ENCODE measurements at places on chromosomes 2 and 18. TPM values are rescaled to one million over a fixed set of nuclear protein-coding genes. Genes with fewer than 3 reads are reported as not detected.

The KIF1A gene
- total RNA-seq, result not detected

The OTOF gene
- total RNA-seq, result not detected

GRCh38 chr2:73870084-73870483 is 22.7 kb upstream of the ACTG2 start:
- peaks cover 24% of the 10 kb centered on the region for H3K36me3 ChIP-seq
- H3K4me1 ChIP-seq, result peaks cover 11% of the 10 kb centered on the region
- peaks cover 2% of the 10 kb centered on the region for H3K27me3 ChIP-seq
- peak; percentile 34 for DNase-seq

GRCh38 chr2:180952082-180952481 is 28.3 kb upstream of the UBE2E3 start:
- H3K4me3 ChIP-seq, result no peak overlapping the region
- no peaks in the 10 kb centered on the region for H3K27me3 ChIP-seq
- no peak overlapping the region for H3K27ac ChIP-seq
- no peak for DNase-seq
- H3K4me1 ChIP-seq, result no peaks in the 10 kb centered on the region
- no peaks in the 10 kb centered on the region for H3K36me3 ChIP-seq

The ALPI gene
- total RNA-seq, result not detected

The CREB1 gene
- total RNA-seq, result 39.9 TPM

- no peak overlapping the region for H3K27ac ChIP-seq
- H3K27me3 ChIP-seq, result no peaks in the 10 kb centered on the region
- no peak overlapping the region for H3K4me3 ChIP-seq
- peaks cover 62% of the 10 kb centered on the region for H3K4me1 ChIP-seq
- no peak for DNase-seq
Observed at GRCh38 chr2:157784169-157784822, 91.8 kb downstream of the ACVR1 start.

DNA sequence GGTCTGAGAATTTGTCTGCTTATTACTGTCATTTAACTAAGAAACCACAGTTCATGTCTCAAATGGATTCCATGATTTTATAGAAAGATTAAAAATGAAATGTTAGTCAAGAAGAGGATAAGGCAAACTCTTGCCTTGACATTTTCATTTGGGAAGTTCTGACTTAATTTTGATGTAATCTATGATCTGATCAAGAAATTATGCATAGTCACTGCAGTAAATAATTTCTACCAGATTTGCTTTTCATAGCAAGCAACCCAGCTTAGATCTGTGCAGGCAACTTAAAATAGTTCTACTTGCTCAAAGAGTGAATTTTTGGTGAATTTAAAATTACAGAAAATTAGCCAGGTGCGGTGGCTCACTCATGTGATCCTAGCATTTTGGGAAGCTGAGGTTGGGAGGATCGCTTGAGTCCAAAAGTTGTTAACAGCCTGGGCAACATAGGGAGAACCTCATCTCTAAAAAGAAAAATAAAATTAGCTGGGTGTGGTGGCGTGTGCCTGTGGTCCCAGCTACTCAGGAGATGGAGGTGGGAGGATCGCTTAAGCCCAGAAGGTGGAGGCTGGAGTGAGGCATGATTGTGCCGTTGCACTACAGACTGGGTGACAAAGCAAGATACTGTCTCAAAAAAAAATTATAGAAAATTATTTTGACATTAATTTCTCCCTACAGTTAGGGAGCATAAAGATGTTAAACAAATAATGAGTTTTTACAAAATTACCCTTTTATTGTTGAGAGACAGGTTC is 158.7 kb upstream of the MYO3B start:
- DNase-seq, result no peak
- H3K27ac ChIP-seq, result no peak overlapping the region
- H3K27me3 ChIP-seq, result peaks cover 1% of the 10 kb centered on the region
- H3K4me3 ChIP-seq, result no peak overlapping the region
- H3K4me1 ChIP-seq, result peaks cover 14% of the 10 kb centered on the region

GRCh38 chr2:98377544-98377943 is 31.3 kb downstream of the CNGA3 start:
- peaks cover 36% of the 10 kb centered on the region for H3K4me1 ChIP-seq
- peaks cover 53% of the 10 kb centered on the region for H3K27me3 ChIP-seq
- no peak overlapping the region for H3K27ac ChIP-seq

The CAPN14 gene
- total RNA-seq, result 0.13 TPM

GRCh38 chr2:62561586-62561985 is 55.6 kb upstream of the TMEM17 start:
- H3K4me1 ChIP-seq, result no peaks in the 10 kb centered on the region
- H3K27me3 ChIP-seq, result no peaks in the 10 kb centered on the region
- H3K4me3 ChIP-seq, result no peak overlapping the region
- no peaks in the 10 kb centered on the region for H3K36me3 ChIP-seq
- DNase-seq, result no peak
- no peak overlapping the region for H3K27ac ChIP-seq

DNA sequence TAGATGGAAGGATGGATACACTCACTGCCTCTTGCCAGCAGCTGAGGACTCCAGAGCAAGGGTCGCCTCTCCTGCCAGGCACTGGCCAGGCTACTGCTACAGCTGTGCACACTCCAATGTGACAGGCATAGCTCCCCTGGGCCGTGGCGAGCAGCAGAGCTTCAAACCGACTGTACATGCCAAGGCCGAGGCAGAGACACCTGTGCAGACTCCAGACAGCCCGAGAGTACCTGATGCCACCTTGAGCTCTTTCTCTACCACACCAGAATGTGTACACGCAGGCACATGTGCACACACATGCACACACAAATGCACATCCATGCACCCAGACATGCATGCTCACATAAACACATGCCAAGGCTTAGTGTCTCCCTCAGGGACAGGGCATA is 508.3 kb upstream of the MYT1L start:
- H3K4me3 ChIP-seq, result no peak overlapping the region
- no peaks in the 10 kb centered on the region for H3K27me3 ChIP-seq
- DNase-seq, result no peak

DNA sequence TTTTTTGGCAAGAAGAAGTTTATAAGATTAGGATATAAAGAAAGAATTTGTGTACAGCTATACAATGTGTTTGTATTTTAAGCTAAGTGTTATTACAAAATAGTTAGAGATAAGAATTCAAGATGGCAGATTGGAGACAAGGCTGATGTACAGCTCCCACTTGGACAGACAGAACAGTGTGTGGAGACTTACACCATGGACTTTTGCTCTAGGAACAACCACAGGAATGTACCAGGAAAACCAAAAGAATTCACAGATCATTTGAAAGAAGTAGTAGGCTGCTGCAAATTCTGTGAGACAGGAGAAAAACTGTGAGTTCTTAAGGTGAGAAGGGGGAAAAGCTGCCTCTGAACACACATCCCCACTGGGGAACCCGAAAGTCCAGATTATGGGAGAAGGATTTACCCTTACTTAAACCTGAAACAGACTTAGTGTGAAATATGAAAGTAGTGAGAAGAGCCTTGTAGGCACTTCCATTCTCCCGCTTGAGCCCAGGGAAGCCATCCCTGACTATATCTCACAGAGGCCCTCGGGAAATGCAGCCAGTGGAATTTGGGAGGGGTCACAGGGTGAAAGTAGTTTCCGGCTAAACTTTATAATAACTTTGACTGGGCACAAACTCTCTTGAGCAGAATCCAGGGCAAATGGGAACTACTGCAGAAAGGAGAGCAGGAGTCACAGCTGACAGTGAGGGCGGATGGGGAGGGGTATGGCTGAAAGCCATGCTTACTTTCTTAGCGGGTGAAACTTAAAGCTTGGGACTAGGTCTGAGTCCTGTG is 11.6 kb upstream of the RPRD1A start:
- peaks cover 10% of the 10 kb centered on the region for H3K27me3 ChIP-seq
- H3K4me1 ChIP-seq, result peaks cover 25% of the 10 kb centered on the region
- DNase-seq, result peak; percentile 69
- H3K4me3 ChIP-seq, result peak overlapping the region; percentile 48

The MFSD2B gene
- total RNA-seq, result 0.35 TPM

The EHD3 gene
- total RNA-seq, result 58.2 TPM

GRCh38 chr2:106869512-106870275 is 16.3 kb downstream of the ST6GAL2 start:
- DNase-seq, result no peak
- no peak overlapping the region for H3K4me3 ChIP-seq
- no peaks in the 10 kb centered on the region for H3K4me1 ChIP-seq
- no peaks in the 10 kb centered on the region for H3K36me3 ChIP-seq

The RGPD4 gene
- total RNA-seq, result not detected

- peaks cover 2% of the 10 kb centered on the region for H3K36me3 ChIP-seq
- H3K4me3 ChIP-seq, result peak within 1 kb of the TSS; percentile 96
- DNase-seq, result peak; percentile 50
- peaks cover 40% of the 10 kb centered on the region for H3K4me1 ChIP-seq
Observed at GRCh38 chr2:69741575-69742321, at the start of gene ANXA4. Gene ANXA4 (plus strand): TSS chr2:69742134. CDS start chr2:69781566, 39,432 bp downstream.
